SW480 (cell line): ENCODE measurements at places on chromosomes 7 and 10.

- DNase-seq, result no peak
These were observed 49.5 kb upstream of the SLC29A3 start for GRCh38 chr10:71269301-71270288.

DNA sequence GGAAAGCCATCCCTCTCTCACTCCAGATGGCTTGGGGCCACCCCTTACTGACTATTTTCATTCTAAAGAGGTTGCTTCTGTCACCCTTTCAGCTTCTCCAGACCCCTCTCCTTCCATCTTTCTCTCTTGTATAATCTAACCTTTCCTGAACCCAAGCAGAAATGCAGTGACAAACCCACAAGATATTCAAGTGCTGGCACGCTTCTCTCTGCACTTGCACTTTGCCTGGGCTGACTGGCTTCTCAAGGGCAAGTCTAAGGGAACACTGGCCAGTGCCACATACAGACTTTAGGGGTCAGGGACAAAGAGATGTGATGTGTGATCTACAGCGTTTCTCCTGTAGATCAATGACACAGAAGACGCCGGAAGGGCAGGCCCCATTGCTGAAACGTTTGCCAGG is 150.4 kb upstream of the LANCL2 start:
- no peak for DNase-seq

DNA sequence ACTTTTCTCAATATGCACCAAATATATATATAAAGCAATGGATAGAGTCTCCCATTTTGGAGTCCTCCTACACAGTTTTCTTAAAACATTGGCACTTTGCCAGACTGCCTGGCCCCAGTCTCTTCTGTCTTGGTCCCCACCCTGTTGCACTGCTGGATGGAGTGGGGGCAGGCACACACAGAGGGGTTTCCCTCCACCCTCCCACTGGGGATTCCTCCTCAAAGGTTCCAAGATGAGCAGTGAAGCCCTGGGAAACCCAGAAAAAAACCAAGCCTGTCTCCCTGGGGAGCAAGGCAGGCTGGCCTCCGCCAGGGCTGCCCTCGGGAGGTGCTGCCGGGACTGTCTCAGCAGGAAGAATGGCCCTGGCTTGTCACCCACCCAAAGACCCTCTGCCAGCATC is 68.0 kb downstream of the SH3PXD2A start:
- no peak for DNase-seq

DNA sequence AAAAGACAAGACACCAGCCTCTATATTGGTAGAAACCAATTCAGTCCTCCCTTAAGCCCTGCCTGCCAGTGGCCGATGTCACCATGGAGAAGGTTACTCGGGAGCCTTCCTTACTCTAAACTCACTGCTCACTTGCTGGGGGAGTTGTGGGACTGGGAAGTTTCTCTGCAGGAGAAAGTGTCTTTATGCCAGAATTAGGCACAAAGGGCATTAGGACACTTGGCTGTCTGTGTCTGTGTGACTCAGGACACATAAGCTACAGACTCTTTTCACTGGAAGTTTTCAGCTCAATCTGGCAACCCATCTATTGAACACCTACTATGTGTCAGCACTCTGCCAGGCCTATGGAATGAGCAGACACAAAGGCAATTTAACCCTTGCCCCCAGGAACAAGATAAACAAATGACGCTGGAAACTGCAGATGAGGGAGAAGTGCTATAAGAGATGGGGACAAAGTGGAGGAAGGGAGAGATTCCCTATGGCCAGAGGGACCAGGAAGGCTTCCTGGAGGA is 49.5 kb upstream of the CACUL1 start:
- DNase-seq, result no peak

DNA sequence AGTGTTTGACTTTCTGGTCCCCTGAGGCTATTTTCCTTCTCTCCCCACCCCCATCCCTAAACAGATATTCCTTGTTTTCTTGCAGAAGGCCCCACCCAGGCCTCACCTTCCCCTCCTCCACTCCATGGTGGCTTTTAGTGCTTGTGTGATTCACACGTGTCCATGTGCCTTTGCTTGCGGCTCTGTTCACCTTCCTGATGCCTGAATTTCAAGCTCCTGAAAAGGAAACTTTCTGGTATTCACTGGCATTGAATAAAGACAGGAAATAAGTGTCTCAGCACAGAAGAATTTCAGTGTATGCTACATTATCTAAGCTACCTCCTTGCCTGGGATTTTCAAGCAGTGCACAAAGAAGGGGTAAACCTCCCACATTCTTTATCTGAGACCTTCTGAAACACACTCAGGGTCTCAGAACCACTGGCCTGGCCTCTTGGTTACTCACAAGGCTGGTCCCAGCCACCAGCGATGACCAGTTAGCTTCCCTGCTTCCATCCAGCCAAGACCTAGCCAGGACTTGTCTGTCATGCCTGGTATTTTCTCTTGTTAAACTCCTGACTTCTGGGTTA is 17.2 kb upstream of the UBE2H start:
- DNase-seq, result peak; percentile 75

GRCh38 chr10:7302392-7302906 is 108.4 kb downstream of the SFMBT2 start:
- no peak for DNase-seq

DNA sequence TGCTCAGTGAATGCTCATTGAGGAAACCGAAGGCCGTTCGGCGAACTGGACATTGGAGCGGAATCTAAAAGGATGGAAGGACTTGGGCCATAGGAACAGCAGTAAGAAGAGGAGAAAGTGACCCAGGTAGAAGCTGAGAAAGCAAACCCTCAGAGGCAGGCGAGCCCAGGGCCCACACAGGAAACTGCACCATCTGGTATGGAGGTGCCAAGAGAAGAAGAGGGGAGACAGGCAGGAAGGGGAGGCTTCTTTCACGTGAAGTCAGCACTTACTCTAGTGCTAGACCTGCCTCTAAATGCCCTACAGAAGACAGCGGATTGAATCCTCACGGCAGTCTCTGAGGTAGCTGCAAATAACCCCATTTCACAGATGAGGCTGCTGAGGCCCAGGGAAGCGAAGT is 10.2 kb upstream of the CRHR2 start:
- no peak for DNase-seq

DNA sequence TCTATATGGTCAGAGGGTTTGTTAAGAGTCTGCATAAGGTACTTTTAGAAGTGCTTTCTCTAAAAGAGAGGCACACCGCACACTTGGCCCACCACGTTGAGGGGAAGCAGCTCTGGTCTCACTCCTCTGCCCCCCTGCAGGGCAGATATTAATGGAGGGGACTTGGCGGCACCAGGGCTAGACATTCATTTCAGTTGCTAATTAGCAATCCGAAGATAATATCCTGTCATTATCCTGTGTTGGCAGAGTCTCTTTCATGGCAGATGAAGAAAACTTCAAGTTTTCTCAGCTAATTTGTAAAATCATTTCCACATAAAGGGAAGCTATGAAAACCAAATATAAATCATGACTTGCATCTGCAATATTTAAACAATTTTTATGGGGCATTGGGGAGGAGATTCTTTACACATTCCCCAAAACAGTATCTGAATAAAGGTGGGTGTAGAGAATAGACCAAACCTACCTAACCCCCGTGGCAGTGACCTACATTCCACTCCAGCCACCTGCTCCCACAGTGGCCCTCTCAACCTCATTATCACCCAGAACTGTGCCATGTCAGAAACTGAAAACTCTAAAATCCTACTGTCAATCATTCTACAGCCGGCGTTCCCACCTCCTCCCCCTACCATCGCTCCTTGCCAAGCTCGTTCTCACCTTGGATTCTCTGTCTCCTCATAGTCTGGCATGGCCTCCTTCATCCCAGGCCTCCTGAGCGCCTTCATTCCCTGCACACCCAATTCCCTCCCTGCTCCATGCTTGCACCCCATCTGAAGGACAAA is 54.1 kb upstream of the STK17A start:
- no peak for DNase-seq

- peak; percentile 59 for DNase-seq
These were observed 9.5 kb downstream of the PPIA start for GRCh38 chr7:44805950-44806349.

- no peak for DNase-seq
These were observed 12.0 kb upstream of the CRHR2 start for GRCh38 chr7:30694218-30694745.

DNA sequence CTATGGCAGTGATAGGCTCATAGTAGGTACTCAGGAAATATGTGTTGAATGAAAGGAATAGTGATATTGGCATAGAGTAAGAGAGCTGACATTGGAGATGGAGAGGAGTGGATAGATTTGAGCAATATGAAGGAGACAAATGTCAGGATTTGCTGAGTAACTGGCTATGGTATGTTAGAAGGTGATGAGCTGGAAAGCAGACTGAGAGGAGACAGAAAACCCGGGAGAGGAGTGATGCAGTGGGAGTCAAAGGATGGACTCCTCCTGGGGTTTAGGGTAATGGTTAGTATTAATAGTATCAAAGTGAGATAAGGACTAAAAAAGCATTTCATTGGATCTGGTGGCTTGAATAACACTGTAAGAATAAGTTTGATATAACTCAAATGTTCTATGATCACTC is 64.8 kb downstream of the CD36 start:
- no peak for DNase-seq

GRCh38 chr10:121678631-121679174 is 80.5 kb upstream of the FGFR2 start:
- no peak for DNase-seq

GRCh38 chr7:150367677-150368095 is 936 bp upstream of the REPIN1 start:
- DNase-seq, result peak; percentile 95

DNA sequence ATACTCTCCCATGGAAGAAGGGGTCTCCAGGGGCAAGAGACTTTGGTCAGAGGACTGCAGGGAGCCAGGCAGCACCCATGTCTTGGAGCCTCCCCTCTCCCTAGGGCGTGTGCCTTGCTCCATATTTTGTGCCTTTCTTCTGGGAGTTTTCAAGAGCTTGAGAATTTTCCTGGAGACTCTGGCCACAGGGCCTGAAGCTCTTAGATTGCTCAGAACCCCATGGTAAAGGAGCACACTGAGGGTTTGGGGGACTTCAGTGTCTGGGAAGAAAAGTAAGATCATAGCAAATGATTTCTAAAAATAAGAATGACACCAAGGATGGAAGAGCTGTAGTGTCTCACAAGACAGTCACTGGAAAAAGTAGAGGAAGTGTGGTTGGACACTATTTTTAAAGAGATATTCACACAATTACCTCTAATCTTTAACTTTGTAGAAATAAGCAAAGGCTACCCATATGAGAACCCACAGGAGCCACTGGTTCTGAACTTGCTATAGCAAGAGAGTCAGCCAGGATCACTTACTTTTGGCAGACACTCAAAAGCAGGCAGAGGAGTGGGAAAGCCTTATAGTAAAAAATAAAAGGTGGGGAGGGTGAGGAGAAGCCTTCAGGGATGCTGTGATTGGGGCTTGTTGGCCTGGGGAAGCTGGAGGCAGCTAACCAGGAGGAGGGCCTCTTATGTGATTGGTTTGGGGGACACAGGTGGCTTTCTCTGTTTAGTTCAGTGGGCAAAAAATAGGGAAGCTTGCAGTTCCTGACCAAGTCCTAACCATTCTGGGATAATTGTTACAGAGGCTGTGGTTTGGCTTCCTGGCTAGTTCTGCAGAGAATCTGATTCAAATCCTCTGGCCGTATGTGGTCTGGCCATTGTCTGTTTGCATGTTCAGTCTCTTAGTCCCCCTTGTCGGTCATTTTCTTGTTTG is 5.1 kb upstream of the CSGALNACT2 start:
- no peak for DNase-seq

- no peak for DNase-seq
These were observed 207.2 kb upstream of the GPR26 start for GRCh38 chr10:123458933-123459332.

DNA sequence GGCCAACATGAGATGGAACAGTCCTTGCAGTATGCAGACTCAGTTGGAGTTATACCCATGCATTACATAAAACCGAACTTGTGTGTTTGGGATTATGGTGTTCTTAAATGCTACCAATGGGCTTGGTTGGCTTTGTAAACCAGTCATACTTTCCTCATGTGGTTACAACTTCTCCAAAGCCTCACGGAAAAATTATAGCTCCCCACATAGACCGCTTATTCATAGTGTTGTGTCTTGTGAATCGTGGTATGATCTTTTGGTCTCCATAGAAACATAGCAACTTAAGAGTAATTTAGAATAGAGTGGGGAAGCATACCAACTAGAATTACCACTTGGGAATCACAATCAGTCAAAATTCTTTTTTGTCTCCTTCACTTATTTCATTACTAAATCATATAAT is 112.3 kb upstream of the FZD1 start:
- DNase-seq, result no peak

GRCh38 chr7:924541-925231 is 29.8 kb downstream of the ADAP1 start:
- DNase-seq, result peak; percentile 78

DNA sequence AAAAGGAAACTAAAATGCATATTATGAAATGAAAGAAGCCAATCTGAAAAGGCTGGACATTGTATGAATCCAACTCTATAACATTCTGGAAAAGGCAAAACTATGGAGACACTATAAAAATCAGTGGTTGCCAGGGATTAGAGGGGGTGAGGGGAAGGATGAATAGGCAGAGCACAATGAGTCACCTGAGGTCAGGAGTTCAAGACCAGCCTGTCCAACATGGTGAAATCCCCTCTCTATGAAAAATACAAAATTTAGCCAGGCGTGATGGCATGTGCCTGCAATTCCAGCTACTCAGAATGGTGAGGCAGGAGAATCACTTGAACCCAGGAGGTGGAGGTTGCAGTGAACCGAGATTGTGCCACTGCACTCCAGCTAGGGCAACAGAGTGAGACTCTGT is 324.8 kb upstream of the PHYHIPL start:
- no peak for DNase-seq

DNA sequence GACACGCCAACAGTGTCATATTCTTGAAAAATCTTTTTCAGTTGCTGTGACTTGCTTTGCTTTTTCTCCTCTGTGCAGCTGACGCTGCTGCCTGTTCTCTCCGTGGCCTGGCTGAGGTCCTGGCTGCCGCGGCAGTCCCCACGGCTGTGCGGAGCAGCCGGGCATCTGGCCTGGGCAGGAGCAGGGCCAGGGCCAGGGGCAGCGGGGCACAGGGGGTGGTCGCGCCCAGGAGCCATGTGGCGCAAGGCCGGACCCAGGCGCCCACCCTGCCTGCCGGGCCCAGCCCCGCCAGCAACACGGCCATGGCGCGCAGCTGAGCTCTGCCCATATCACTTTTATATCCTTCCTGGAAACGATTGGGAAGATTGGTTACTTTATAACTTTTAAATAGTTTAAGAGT is 109.4 kb upstream of the ACBD5 start:
- DNase-seq, result no peak

- no peak for DNase-seq
These were observed 135.1 kb upstream of the NPS start for GRCh38 chr10:127414024-127414423.

DNA sequence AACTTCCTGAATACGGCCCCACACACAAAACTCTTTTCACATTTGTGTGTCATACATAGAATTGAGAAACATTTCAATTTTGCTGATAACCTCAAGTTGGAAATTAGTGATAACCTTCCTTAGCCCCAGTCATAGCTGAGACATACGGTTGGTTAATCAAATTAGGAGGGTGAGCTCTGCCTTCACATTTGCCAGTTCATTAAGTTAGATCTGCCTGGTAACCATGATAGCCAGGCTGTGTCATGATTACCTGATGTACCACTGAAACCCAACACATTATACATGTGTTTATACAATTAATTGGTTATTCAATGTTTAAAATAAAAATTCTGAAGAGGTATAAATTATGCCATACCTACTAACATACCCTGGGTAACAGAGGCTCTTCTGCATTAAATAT is 60.8 kb upstream of the RAB11FIP2 start:
- DNase-seq, result no peak
